ENCODE measurements at places on chromosomes 7 and 10.

GRCh38 chr10:74011770-74012169, 13.9 kb downstream of the VCL start:
- peak; percentile 50 for DNase-seq

GRCh38 chr7:134420424-134421125, 38.3 kb downstream of the AKR1B1 start:
- peak; percentile 5 for DNase-seq

DNA sequence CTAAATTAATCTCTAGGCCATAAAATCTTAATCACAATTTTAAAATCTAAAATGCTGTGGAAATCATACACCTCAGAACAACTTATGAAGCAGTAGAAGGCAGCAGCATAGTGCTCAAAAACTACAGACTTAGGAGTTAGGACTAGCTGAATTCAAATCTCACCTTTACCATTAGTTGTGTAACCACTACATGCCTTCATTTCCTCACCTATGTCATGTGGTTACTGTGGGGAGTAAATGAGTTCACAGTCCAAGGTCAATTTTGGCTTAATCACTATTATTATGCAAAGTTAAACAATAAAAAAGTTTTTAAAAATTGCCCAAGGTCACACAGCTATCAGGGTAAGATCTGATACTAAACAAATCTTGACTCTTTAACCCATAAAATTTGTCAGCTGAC, 37.0 kb downstream of the SNX13 start:
- no peak for DNase-seq

DNA sequence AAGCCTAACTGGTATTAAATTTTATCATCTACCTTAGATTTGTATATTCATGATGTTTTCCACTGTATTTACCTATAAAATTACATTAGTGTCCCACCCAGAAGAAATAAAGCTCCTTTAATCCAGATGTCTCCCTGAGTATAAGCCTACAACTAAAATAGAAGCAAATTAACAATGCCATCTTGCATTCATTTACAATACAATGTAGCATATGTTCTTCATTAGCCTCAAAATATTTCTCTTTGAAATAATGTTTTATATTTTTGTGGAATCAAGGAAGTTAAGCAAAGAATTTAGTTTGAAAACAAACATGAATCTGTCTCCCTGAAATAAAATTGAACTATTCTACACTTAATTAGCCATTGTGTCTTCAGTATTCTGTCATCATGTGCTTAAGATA, 112.3 kb downstream of the CACNA2D1 start:
- no peak for DNase-seq

- no peak for DNase-seq
Observed at GRCh38 chr10:123259791-123260190, 105.6 kb downstream of the BUB3 start.

GRCh38 chr10:121862649-121863048, 65.2 kb downstream of the ATE1 start:
- no peak for DNase-seq

- no peak for DNase-seq
Observed at GRCh38 chr10:88200312-88201032, 337.0 kb downstream of the PTEN start.

DNA sequence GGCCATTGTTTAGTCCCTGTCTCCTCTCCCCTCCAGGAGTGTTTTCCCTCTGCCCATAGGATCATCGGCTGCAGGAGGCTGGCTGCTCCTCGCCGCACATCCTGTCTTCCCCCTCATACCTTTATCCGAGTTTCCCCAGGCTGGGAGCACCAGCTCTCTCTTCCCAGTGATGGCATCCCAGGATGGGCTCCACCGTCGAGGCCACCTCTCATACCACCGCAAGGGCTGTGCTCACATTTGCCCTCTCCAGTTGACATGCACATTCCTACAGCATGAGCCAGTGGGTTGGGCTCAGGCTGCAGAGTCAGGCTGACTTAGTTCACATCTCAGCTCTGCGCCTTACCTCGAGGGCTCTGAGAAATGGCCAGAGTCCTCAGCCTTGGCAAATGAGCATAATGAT, 12.1 kb downstream of the HKDC1 start:
- DNase-seq, result no peak

DNA sequence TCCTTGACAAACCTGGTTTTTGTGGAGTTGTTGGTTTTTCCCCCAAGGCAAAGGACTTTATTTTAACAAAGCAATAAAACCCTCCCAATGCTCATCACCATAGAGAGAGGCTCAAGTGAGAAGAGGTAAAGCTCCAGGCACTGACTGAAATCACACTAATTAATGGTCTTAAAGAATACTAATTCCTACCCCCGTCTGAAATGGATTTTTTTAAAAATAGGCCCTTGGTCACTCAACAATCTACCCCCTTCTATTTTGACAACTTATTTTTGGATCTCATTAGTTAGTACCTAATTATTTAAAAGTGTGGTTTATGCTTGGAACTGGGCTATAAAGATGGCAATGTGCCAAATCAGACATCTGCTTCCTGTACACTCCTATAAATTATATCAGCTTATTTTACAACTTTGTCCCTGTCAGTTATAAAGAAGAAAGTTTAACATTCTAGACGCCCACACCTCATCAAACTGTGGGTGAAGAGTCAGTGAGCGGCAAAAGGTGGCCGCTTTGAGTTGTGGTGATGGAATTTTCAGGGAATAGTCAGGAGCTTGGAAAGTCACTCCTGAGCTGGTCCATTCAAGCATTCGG, 10.6 kb downstream of the GLI3 start:
- DNase-seq, result no peak

DNA sequence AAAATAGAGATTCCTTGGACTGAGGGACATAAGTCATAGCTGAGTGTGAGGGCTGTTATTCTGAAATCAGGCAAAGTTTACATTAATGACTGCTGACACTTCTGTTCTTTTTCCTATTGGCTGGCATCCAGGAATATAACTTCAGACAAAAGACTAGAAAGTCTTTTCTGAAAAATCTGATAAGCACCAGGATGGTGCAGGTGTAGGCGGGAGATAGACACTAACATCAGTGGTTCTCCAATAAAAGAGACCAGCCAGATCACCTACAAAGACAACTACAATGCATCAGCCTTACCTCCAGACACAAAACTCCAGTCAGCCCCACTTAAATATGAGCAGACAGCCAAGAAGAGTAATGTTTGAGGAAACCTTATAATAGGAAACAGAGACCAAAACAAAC, 168.3 kb upstream of the LRGUK start:
- no peak for DNase-seq

DNA sequence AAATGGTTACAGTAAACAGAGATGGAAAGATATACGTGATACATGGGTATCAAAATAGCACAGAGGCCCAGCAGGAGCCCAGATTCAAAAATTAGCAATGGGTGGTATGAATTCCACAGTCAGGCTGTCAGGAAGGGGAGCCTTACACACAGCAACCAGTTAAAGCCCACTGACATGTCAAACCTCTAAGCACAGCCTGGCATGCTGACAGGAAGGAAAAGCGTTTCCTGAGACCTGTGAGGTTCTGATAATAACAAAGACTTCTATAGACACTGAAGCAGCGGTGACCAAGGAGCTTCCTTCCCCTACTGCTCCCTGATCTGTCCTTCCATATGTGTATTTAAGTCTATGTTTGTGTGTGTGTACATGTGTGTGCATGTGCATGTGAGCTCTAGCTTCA, 89.9 kb downstream of the PHYHIPL start:
- no peak for DNase-seq

GRCh38 chr7:44330331-44330730, 4.9 kb upstream of the CAMK2B start:
- no peak for DNase-seq

- DNase-seq, result no peak
Observed at GRCh38 chr7:47577321-47577919, 4.5 kb downstream of the TNS3 start.

GRCh38 chr10:121414366-121415062, 183.7 kb downstream of the FGFR2 start:
- DNase-seq, result no peak

DNA sequence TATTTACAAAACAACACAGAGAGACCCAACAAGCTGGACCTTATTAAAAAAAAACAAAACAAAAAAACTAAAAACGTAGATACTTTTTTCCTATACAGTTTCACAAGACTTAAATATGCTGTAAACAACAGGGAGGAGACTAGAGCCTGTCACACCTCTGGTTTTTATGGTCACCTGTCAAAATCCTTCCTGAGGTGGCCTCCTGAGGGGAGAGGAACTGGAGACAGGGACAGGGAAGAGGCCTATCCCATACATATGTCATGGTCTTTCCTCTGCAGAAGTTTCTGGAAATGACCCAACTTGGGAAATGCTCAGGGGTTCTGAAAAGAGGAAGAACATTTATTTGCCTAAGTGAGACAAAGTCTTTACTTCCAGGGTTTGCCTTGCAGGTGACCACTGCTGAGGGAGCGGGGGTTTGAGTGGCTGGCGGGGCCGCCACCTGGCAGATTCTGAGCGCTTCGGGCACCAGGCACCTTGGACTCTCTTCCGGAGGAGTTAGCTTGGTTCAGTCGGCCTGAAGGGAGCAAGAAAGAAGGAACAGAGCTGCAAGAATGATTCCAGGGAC, 18.3 kb downstream of the CPA1 start:
- no peak for DNase-seq

GRCh38 chr10:107806026-107806425, 641.5 kb upstream of the SORCS1 start:
- DNase-seq, result no peak

DNA sequence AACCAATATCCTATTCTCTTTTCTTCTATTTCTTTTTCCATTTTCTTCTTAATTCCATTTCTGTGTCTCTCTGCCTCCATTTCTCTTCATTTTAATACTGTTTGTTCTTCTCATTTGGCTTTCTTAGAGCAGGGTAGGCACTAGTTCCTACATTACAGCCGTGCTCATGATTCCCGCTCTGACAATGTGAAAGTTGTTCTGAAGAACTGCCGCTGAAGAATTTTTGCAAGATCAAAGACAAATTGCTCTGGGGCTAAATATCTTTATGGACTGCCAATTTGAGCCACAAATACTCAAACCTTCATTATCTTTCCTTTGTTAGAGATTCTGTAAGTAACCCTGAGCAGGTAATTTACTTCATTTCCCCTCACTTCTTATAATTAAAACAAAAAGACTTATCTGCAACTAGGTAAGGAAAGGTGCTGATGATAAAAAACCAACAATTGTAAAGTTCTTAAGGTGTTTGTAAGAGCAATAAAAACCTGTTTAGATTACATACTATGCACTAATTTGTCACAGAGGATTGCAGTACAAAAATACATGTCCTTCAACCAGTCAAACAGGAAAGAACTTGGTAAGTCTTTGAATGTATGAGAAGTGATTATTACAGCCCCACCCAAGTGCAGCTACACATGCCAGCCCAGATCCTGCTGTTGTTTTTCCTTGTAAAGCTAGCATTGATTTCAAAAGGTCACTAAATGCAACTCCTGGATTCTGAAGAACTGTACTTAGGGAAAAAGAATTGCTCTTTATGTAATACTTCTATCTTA, 127.5 kb downstream of the COL28A1 start:
- DNase-seq, result no peak

GRCh38 chr7:15087771-15088170, 185.2 kb upstream of the DGKB start:
- DNase-seq, result no peak

- DNase-seq, result no peak
Observed at GRCh38 chr7:55223023-55223422, 142.1 kb upstream of the LANCL2 start.

DNA sequence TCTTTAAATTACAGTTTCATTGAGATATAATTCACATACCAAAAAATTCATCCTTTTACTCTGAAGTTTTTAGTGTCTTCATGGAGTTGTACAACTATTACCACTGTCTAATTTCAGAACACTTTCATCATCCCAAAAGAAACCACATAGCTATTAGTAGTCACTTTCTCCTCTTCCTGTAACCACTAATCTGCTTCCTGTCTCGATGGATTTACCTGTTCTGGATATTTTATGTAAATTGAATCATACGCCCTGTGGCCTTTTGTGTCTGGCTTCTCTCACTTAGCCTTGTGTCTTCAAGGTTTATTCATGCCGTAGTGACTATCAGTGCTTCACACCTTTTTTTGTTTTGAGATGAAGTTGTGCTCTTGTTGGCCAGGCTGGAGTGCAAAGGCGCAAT, 135.5 kb downstream of the DOCK1 start:
- no peak for DNase-seq

- DNase-seq, result no peak
Observed at GRCh38 chr7:15378494-15379145, 183.2 kb downstream of the AGMO start.

- DNase-seq, result no peak
Observed at GRCh38 chr7:138667535-138668228, 33.5 kb downstream of the SVOPL start.

- no peak for DNase-seq
Observed at GRCh38 chr7:134351424-134351823, 34.7 kb upstream of the SLC35B4 start.

- no peak for DNase-seq
Observed at GRCh38 chr10:114285961-114286441, 46.9 kb downstream of the VWA2 start.

GRCh38 chr10:109914966-109915365, 8.3 kb downstream of the XPNPEP1 start:
- DNase-seq, result no peak

DNA sequence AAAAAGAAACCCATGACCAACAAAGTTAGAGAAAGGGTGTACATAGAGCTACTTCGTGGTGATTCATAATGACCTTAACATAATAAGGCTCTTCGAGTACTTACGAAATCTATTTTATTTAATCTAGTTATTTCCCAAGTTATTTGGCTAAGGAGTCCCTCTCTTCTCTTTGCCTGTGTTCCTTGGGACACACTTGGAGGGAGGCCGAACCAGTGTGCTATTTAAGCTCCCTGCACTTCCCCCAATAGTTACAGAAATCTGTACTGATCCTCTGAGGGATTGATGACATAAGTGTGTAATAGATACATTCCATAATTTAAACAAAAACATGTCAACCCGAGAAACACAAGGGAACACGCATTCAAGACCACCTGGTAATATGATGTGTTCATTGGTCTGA, 351.1 kb downstream of the GATA3 start:
- DNase-seq, result no peak

DNA sequence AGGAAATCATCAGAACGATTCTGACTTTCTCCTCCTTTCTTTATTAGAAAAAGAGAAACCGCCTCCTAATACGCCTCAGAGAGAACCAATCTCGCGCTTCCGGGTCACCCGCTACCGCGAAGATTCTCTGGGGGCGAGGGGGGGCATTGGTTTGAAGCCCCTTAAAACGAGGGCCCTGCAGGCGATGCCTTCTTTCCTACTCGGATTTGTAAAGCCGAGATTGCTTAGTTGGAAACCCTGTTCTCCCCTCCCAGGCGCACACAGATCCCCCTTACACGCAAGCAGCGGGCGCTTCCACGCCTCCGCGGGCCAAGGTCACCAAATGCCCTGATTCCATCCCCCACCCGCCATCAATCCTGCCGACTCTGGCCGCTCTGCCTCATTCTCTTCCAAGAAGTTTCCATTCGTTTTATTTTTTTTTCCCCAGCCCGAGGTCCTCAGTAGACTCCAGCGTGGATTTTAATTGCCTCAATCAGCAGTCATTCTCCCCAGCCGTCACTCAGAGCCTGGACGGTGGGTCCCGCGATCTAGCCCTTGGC, 1.1 kb upstream of the GAD2 start:
- no peak for DNase-seq

DNA sequence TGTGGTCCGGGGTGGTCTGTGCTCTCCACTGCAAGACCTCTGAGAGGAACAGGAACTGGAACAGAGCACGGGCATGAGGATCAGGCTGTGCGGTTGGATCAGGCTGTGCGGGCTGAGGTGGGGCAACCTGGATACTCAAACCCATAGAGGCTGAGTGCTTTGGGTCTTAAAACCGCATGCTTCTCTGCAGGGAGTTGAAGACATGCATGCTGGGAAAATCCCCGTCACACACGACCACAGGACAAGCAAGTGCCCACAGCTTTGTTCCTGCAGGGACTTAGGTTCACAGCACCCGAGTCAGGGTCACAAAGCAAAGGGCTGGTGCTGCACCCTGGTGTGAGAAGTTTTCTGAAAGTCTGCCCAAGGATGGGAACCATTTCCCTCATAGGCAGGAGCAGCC, 221.2 kb downstream of the ZMYND11 start:
- no peak for DNase-seq

All from hematopoietic multipotent progenitor cell treated with erythropoietin and hydrocortisone succinate and interleukin-3 and kit ligand, for 15 days (in vitro differentiated cells).